Myocyte (in vitro differentiated cells): ENCODE measurements at places on chromosomes 7 and 10.

DNA sequence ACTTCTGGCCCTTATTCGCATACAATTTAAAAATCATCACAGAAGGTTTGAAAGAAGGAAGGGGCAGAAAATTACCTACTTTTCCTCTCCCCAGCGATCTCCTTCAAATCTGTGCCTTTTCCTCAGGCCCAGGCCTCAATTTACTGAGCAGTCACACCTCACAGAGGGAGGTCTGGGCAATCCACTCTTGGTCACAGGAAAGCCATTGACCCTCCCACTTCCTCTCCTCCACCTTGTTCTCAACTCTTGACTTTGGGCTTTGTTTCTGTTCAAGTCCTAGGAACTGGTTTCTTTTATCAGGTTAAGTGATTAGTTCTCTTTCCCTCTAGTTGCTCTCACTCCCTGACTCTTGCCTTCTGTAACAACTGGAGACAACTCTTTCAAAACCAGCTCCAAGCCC is 37.0 kb upstream of the ATRNL1 start:
- no peak for DNase-seq

- DNase-seq, result peak; percentile 3
These were observed 16.2 kb upstream of the BLNK start for GRCh38 chr10:96287392-96288105.

DNA sequence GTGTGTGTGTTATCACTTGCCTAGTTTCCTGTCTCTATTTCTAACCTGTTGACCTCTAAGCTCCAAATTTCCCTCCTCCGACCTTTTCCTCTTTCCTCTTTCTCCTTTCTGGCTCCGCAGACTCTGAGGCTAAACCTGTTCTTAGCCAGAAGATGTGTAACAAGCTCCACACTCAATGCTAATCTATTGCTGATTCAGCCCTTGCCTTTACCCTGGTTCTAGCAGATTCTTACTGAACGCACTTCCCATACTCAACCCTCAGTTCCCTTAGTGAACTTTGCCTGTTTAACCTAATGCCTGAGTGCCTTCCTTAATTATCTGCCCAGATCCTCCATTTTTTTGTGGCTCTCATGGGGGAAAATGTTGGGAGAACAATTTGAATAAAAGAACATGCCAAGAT is 30.0 kb upstream of the SGMS1 start:
- no peak for DNase-seq

DNA sequence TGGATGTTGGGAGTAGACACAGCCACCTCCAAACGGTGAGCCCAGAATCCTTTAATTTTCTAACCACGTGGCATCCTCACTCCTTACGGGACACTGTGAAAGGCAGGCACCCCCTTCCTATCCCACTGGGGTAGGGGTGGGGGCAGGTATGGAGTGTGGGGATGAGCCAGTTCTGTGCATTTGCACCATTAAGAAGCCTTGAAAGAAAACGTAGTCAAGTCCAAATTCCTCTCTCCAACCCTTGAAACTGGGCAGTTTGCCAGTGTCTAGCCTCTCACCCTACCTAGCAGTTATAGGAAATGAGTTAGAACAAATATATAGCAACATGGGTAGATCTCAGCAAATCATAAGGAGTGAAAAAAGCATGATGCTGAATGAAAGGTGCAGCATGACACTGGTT is 92.4 kb upstream of the LEP start:
- no peak for DNase-seq

DNA sequence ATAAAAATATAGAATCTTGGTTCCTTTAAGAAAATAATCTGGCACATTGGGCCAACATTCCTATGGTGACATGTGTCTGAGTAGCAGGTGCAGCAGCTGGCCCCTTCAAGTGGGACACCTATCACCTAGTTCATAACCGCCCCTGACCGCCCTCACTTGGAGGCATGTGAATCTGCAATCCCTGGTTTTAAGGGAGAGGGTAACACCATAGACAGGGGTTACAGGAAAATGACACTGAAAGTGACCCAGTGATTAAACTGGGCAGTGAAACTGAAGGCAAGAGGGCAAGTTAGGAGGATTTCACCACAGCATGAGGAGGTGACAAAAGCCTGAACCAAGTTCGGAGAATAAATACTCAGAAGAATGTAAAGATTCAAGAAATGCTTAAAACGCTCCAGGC is 1.1 kb downstream of the RSU1 start:
- no peak for DNase-seq

GRCh38 chr7:92028226-92028625 is 87.6 kb downstream of the AKAP9 start:
- DNase-seq, result no peak
